ENCODE measurements at places on chromosomes 6 and 20. TPM values are rescaled to one million over a fixed set of nuclear protein-coding genes. Genes with fewer than 3 reads are reported as not detected.

Gene HAO1
- not detected for total RNA-seq

Gene GSTA3
- total RNA-seq = not detected

Gene PLA2G7
- total RNA-seq = 0.16 TPM

Gene SRMS
- total RNA-seq = not detected

Gene EGFL8
- 0.81 TPM for total RNA-seq

Gene ADGRG6
- 43.6 TPM for total RNA-seq

Gene BMP5
- not detected for total RNA-seq

Gene HCK
- total RNA-seq = 0.06 TPM

Gene KIF25
- total RNA-seq = 0.49 TPM

Gene TREM2
- not detected for total RNA-seq

Gene TSHZ2
- total RNA-seq = 0.65 TPM
